ENCODE measurements at places on chromosomes 11 and 22. TPM values are rescaled to one million over a fixed set of nuclear protein-coding genes. Genes with fewer than 3 reads are reported as not detected.

Gene TBC1D10A
- 35.5 TPM for total RNA-seq

Gene NRGN
- 3.6 TPM for total RNA-seq

Gene MIOX
- 11.3 TPM for total RNA-seq

DNA sequence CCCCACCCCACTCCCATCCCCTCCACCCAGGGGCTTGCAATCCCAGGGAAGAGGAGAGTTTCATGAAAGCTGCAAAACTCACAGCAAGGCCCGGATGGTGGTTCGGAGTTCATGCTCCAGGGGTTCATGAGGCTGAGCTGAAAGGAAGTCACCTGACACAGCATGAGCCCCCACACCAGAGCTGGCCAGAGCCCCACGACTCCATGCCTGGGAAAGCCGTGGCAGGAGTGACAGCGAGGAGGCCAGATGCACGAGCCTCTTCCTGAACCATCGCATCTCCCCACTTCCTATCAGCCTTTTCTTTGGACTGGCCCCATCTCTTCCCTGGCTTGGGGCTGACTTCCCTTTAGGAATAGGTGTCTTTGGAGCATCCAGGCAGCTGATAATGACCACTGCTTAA lies 105.8 kb downstream of the ABTB2 start:
- no peak overlapping the region for H3K27ac ChIP-seq
- no peaks in the 10 kb centered on the region for H3K27me3 ChIP-seq
- no peak overlapping the region for H3K4me3 ChIP-seq
- no peaks in the 10 kb centered on the region for H3K36me3 ChIP-seq
- no peaks in the 10 kb centered on the region for H3K4me1 ChIP-seq

DNA sequence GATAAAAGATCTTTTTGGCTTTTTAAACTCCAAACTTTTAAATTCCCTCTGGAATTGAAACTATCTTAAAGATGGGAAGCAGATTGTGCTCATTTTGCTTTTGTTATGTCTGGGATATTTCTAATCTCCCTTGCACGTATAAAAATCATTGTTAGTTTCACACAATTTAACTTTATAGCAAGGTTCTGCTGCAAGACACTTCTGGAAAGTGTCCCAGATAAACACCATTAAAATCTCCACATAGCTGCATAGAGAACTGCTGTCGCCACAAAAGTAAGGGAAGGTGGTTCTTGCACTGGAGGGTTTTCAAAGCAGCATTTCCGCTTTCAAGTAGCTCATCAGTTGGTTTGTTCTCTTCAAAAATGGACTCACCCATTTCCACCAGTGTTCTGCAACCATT lies 11.8 kb downstream of the PTS start:
- DNase-seq: no peak
- no peak overlapping the region for H3K4me3 ChIP-seq
- H3K27me3 ChIP-seq: no peaks in the 10 kb centered on the region
- peaks cover 36% of the 10 kb centered on the region for H3K36me3 ChIP-seq
- H3K27ac ChIP-seq: no peak overlapping the region
- no peaks in the 10 kb centered on the region for H3K4me1 ChIP-seq

- H3K4me3 ChIP-seq: no peak overlapping the region
- no peak overlapping the region for H3K27ac ChIP-seq
- no peak for DNase-seq
- no peaks in the 10 kb centered on the region for H3K27me3 ChIP-seq
- H3K4me1 ChIP-seq: peaks cover 25% of the 10 kb centered on the region
- H3K36me3 ChIP-seq: no peaks in the 10 kb centered on the region
These were observed 119.8 kb upstream of the SORL1-AS1 start for GRCh38 chr11:121572571-121573059.

DNA sequence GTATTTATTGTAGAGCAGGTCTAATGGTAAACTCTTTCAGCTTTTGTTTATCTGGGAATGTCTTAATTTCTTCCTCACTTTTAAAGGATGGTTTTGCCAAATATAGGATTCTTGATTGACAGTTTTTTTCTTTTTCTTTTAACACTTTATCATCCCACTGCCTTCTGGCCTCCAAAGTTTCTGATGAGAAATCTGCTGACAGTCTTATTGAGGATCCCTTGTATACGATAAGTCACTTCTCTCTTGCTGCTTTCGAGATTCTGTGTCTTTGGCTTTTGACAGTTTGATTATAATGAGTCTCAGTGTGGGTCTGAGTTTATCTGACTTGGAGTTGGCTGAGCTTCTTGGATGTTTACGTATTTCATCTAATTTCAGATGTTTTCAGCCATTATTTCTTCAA lies 6.7 kb upstream of the TSKU start:
- H3K27ac ChIP-seq: no peak overlapping the region
- peaks cover 37% of the 10 kb centered on the region for H3K4me1 ChIP-seq
- H3K27me3 ChIP-seq: no peaks in the 10 kb centered on the region
- H3K4me3 ChIP-seq: no peak overlapping the region
- no peaks in the 10 kb centered on the region for H3K36me3 ChIP-seq

DNA sequence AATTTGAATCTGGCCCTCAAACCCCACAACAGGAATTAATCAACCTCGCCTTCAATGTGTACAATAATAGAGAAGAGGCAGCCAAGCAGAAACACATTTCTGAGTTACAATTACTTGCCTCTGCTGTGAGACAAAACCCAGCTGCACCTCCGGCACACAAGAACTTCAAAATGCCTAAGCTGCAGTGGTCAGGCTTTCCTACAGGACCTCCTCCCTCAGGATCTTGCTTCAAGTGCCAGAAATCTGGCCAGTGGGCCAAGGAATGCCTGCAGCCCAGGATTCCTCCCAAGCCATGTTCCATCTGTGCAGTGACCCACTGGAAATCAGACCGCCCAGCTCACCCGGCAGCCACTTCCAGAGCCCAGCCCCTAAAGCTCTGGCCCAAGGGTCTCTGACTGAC lies 3.4 kb upstream of the NDUFC2 start:
- H3K36me3 ChIP-seq: no peaks in the 10 kb centered on the region
- peaks cover 8% of the 10 kb centered on the region for H3K4me1 ChIP-seq
- no peak overlapping the region for H3K4me3 ChIP-seq
- peak; percentile 16 for DNase-seq
- H3K27me3 ChIP-seq: no peaks in the 10 kb centered on the region

Measured in thyroid gland (tissue), 4 donors.